ENCODE measurements at places on chromosomes 5 and 9.

DNA sequence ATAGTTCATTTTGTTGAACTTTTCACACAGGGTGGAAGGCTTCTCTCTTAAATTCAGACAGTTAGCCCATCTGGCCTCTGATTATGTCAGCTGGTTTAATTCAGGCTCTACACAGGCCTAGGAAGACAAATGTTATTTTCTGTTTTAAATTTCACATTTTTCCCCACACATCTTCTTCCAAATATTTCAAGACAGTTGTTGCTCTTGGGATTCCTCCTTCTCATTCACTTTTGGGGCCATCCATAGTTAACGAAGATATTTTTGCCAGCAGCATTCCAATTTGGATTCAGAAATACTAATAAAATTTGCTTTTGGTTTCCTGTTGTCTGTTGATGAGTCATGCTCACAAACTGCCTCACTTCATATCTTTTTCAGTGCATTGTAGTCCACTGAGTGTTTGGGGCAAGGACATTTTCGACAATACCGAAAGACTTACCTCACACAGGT, 475.4 kb downstream of the DMAC1 start:
- DNase-seq = no peak

DNA sequence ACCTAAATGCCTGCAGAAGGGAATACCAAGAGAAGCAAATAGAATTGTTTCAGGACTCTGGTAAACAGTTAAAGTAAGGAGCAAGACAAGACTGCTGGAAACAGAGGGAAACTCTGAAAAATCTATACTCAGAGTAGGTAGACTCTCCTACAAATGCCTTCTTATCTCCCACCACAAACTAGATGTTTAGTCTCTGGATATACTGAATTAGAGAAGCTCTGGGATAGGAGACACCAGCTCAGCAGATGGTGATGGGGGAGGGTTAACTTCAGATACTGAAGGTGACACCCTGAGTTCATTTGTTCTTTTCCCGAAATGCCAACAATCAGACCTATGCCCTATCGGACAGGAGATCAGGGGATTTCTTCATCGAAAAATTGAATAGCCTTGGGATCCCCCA, 54.1 kb upstream of the CHD1 start:
- DNase-seq = no peak

DNA sequence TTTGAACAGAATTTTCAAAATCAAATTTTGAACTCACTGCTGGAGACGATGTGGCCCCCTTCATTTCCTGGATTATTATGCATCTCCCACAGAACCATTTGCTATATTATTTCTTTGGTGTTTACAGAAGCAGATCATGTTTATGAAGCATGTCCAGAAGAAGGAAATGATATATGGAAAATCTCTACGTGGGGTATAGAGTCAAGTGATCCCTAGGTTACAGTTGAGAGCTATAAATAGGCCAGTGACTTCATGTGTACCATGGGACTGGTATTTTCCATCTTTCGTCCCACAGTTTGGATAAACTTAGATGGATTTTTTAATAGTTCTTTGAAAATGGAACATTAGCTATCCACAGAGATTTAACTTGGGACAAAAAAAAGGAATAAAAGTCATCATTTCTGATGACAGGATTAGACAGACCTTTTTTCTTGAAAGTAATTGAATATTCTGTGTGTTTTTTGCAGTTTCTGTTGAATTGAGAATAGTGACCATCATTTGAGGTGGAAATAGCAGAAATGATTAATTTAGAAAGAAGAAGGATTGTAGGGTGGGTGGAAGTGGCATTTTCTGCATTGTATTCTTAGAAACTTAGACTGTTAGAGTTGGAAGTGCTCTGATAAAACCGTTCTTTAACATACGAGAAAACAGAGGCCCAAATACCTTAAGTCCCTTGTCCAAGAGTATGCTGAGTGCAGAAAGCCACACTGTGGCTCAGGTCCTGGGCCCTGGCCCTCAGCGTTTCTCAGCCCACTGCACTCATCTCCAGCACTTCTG, 136.4 kb downstream of the PIP5K1B start:
- DNase-seq = peak; percentile 64

DNA sequence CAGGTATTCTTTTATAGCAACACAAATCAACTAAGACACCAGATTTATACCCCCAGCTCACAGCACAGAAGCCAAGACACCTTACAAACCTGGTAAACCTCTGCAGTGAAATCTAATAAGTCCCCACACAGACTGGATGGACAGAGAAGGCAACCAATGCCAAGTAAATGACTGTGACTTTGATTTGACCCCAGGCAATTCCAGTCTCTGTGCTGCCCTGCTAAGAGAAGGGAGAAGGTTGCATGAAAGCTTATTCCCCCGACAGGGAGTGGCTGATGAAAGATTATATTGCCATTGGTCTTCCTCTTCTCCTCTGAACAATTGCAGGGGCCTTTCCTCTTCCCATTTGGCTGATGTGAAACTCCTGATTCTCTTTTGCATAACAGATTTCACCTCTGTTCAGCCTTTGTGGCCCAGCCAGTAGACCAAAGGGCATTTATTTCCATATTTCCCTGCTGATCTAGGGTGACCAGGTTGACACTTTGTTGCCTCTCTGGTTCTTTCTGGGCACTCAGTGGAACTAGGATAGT, 107.6 kb downstream of the ADRB2 start:
- no peak for DNase-seq

GRCh38 chr5:137342764-137343163, 156.4 kb downstream of the SPOCK1 start:
- DNase-seq = no peak

DNA sequence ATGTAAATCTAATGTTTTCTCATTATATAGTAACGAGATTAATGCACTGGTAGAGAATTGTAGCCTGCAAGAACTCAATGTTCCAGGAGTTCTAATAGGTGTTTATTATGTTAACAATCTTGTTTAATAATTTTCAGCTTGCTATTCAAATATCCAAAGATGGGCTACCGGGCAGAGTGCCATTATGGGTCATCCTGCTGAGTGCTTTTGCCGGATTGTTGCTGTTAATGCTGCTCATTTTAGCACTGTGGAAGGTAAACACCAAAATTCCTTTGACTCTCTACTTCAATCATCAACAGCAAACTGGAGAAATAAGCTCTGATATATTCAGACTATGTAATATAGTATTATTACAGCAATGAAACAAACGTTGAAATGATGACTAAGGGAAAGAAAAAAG, 41.9 kb upstream of the ITGA2 start:
- DNase-seq = no peak

DNA sequence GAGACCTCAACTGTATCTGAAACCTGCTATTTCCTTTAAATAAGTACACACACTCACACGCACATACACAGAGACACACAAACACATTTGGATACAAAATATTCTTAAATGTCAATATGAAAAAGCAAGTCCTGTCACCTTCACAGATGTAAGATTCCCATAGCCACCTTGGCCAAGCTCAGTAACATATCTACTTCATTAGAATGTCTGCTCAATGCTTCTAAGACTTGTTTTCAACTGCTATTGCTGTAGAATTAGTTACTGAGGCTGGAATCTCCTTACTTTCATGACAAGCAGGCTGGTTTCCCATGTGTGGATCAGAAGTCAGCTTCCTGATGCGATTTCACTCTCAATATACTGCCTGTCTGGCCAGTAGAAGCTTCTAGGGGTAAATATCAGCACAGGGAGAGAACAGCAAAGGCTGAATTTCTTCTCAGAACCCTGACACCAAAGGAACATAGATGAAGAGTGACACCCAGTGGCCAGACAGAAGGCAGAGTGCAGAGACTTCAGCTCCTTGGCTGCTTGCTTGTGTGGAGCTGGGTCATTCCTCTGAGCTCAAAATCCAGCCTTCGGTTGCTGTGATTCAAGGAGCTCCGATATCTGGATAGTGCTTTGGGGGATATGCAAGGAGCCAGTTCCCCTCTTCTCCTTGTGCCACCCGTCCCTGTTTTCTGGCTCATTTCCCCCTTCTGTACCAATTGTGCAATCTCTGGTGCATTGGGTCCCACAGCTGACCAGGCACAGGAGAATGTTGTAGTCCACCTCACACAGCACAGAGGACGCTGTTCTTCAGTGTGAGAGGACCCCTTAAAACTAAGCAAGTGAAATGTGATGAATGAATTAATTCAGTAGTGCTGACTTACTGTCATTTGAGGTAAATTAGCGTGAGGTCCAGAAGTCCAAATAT, 26.6 kb upstream of the ABLIM3 start:
- no peak for DNase-seq

- peak; percentile 43 for DNase-seq
Measured at GRCh38 chr5:120368923-120369715, 95.0 kb upstream of the PRR16 start.

DNA sequence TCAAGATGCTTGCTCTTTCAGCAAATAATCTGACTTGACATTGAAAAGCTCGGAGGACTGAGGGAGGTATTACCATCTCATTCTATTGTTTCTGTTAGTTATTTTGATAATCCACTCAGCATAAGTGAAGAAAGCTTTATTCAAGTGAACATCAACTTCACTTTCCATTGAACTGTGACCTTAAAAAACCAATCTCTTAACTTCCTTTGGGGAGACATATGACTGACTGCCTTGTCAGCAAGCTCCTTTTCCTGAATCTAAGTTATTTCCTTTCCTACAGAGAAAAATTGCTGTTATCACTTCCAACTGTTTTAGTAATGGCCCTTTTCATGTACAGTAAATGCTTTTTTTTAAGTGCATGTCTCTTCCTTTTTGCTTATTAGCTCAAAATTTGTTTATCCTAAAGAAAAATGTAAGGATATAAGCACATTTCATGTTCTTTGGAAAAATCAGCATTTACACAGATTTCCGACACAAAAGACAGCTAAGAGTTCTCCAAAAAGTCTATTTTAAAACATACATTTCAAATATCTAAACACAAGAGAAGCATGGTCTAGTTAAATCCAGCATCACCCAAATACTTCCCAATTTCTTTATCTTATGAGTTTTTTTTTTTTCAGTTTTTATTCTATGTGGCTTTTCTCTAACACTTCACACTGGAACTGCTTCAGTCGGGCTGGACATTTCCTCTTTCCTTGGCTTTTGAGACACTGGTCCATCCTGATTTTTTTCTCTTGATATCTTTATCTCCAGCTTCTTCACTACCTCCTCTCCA, 117.9 kb upstream of the DAB2 start:
- no peak for DNase-seq

DNA sequence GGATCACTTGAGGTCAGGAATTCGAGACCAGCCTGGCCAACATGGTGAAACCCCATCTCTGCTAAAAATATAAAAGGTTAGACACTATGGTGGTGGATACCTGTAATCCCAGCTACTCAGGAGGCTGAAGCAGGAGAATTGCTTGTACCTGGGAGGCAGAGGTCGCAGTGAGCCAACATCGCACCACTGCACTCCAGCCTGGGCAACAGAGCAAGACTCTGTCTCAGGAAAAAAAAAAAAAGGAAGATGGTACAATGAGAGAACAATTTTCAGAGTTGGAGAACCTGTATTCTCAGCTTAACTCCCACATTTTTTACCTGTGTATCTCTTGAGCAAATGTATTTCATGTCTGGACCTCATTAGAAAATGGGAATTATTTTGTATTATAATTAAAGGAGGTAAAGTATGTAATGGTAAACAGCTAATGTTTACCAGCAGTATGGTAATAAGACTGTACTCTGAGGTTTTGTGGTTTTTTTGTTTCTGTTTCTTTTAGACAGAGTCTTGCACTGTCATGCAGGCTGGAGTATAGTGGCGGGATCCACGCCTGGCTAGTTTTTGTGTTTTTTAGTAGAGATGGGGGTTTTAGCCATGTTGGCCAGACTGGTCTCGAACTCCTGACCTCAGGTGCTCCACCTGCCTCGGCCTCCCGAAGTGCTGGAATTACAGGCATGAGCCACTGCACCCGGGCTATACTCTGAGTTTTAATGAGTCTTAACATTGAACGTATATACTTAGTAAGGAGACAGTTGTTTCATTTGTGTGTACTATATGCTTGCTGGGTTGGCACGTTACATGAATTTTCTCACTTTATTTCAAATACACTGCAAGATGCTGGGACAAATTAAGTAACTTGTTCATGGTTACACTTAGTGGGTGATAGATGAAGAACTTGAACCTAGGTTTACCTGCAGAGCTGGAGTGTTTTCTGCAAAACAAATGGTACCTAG, 16.2 kb downstream of the UHRF2 start:
- no peak for DNase-seq

GRCh38 chr9:94802251-94802650, 75.8 kb downstream of the AOPEP start:
- DNase-seq = no peak

DNA sequence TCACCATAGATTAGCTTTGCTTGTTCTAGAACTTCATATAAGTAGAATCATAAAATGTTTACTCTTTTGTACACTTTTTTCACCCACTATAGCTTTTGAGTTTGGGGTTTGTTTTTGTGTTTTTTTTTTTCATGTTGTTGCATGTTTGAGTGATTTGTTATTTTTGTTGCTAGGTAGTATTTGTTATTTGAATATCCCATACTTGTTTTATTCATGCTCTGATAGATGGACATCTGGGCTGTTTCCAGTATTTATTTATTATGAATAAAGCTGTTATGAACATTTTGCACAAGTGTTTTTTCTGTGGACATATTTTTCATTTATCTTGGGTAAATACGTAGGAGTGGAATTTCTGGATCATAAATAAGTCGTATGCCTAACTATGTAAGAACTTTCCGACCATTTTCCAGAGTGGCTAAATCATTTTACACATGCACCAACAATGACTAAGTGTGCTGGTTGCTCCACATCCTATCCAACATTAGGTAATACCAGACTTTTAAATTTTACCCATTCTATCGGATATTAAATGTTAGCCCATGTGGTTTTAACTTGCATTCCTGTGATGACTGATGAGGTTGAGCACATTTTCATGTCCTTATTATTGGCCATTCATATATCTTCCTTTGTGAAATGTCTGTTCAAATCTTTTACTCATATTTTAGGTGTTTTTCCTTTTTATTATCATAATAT, 69.1 kb upstream of the NR4A3 start:
- no peak for DNase-seq

DNA sequence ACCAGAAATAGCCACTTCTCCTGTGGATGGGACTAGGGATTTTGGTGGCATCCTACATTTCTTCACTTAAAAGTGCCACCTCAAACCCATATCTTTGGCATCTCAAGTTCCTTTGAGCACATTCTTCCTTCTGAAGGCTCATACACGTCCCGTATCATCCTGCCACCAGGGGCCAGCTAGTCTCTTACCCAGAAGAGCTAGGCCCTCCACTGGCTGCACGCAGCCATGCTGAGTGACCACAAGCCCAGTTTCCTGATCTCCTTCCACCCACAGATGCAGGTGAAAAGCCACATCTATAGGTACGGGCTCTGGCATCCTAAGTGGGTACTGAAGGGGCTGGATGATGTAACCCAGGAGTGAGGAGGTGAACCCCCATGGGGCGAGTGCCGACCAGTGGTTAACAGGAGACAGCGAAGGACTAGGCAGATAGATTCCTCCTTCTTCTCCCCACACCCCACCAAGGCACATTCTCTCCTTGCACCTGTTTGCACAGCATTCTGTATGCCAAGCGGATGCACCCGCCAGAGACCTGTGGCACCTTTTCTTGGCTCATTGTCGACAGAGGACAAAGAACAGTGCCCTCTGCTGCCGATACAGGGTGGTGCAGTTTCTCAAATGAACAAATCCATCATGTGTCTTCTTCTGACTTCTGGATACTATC, 14.4 kb upstream of the SCGB3A1 start:
- DNase-seq = peak; percentile 42

GRCh38 chr9:125613141-125613540, 93.9 kb downstream of the MAPKAP1 start:
- no peak for DNase-seq

- no peak for DNase-seq
Measured at GRCh38 chr9:73234008-73234360, 82.3 kb downstream of the ANXA1 start.

Data from NCI-H2081 (cell line).